ENCODE measurements at places on chromosomes 16 and 17. TPM values are rescaled to one million over a fixed set of nuclear protein-coding genes. Genes with fewer than 3 reads are reported as not detected.

CBX1 gene
- total RNA-seq = 65.3 TPM

DNA sequence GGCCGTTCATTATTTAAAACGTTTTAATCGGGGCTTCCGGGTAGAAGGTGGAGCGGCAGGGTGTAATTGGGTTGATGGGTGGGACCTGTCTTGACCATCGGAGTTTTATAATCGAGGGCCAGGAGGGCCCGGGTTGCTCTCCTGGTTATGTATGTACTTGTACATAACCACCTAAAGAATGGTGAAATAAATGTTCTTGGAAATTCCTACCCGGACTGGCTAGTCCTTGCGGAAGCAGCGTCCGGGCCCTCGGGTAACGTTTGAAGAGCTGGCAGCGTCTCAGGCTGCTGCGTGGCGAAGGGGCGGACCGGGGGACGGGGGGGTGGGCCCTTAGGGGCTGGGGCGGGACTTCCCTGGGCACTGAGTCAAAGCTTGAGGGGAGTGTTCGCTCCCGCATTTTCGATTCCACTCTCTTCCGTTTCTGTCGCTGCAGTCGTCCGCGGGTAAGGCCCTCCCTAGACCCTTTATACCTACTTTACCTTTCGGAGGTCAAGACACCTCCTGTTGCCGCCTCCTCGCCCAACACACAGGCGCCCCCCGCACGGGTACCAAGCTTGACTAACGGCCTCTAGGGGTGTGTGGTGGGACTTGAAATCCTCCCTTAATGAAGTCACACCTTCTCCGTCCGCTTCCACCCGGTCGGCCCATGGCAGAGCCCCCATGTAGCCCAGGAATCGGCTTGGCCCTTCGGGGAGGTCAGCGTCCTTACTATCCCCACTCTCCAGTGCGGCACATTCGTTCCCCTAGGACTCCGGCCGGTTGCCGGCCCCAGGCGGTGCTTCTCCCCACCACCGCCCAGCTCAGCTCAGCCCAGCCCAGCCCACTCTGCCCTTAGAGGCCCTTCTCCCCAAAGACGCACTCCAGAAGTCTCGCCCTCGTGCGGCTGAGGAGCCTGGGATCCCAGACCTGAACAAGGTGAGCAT lies at the start of gene TMEM106A:
Gene TMEM106A (plus strand): TSS at position 396 of the 923 bp plus-strand sequence. CDS start 1,167 bp downstream, outside the sequence.
- DNase-seq = peak; percentile 29

GRCh38 chr17:72900654-72900971 lies 191.9 kb downstream of the SLC39A11 start:
- DNase-seq = no peak

- DNase-seq = no peak
Observed at GRCh38 chr16:84574191-84574590, 43.7 kb downstream of the COTL1 start.

VAMP2 gene
- total RNA-seq = 10.6 TPM

- no peak for DNase-seq
Observed at GRCh38 chr16:78884204-78884603, 716.3 kb downstream of the MAF start.

- no peak for DNase-seq
Observed at GRCh38 chr16:65662256-65662655, 540.4 kb upstream of the CDH11 start.

LRRC46 gene
- not detected for total RNA-seq

DNA sequence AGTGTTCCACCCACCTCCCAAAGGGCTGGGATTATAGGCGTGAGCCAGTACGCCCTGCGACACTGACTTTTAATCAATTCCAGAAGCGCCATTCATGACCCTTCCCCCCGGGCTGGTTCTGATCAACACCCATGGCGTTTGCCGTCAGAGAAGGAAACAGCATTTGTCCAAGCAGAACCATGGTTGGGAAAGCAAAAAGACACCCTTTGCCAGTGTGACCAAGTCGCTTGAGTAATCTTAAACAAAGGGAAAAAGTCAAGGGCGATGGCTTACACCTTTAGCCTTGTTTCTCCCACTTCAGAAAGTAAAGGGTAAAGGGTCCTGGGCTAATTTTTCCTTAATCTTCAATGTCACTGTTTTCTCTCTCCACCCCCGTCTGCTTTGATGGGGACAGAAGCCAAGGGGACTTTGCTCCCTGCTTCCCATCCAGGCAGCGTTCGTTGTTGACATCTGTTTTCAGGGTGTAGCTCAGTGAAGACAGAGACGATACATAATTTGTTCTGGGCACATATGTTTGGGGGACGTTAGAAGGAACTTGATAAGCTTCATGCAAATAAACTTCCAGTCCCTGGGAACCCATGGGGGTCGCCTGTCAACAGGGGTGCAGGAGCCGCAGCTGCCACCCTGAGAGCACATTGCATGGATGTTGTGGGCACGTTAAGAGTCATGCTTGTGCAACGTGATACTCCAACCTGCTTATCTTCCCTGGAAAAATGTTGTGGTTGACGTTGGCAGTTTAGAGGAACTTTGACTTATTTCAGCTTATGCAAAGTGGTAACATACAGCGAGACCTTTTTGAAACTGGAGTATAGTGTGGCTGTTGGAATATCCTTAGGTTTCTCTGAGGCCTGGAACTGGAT lies 50.6 kb upstream of the TANGO6 start:
- DNase-seq = no peak

- DNase-seq = no peak
Observed at GRCh38 chr16:51657848-51658247, 506.8 kb upstream of the SALL1 start.

DNA sequence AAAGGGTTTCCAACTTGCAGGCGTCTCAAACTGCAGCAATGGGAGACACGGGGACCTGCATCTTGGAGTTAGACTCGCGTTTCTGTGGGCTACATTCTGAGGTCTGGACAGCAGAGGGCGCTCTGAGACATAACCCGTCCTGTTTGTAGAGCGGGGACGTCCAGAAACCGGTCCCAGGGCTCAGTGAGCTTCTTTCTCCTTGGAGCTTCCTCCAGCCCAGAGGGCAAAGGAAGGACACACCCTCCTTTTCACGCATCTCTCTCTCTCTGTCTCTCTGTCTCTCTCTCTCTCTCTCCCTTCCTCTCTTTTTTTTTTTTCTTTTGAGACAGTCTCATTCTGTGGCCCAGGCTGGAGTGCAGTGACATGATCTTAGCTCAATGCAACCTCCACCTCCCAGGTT lies 19.8 kb downstream of the COX4I1 start:
- DNase-seq = peak; percentile 56

DNA sequence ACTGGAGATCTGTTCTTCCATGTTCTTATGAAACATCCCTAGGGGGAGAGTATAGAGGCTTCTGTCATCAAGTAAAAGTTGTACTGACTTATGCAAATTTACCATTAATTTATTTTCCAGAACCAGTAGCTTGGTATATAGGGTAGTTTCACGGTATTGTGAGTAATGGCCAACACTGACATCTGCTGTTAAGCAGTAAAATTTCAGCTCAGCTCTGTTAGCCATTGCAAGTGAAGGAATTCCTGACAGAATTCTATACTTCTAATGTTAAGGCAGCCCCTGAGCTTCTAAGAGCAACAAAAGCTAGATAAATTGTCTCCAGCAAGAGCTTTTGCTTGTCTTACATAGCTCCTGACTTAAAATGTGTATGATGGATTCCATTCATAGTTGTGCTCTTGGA lies 613.5 kb upstream of the C16orf82 start:
- no peak for DNase-seq

TLCD3B gene
- total RNA-seq = not detected

NPIPB9 gene
- total RNA-seq = 2.0 TPM

SLC52A1 gene
- 0.10 TPM for total RNA-seq

- DNase-seq = no peak
Observed at GRCh38 chr17:43314611-43315011, 80.8 kb upstream of the RNU2-1 start.

CA5A gene
- not detected for total RNA-seq

FOXO3B gene
- total RNA-seq = 3.0 TPM

E2F4 gene
- 78.3 TPM for total RNA-seq

VMO1 gene
- total RNA-seq = not detected

DNA sequence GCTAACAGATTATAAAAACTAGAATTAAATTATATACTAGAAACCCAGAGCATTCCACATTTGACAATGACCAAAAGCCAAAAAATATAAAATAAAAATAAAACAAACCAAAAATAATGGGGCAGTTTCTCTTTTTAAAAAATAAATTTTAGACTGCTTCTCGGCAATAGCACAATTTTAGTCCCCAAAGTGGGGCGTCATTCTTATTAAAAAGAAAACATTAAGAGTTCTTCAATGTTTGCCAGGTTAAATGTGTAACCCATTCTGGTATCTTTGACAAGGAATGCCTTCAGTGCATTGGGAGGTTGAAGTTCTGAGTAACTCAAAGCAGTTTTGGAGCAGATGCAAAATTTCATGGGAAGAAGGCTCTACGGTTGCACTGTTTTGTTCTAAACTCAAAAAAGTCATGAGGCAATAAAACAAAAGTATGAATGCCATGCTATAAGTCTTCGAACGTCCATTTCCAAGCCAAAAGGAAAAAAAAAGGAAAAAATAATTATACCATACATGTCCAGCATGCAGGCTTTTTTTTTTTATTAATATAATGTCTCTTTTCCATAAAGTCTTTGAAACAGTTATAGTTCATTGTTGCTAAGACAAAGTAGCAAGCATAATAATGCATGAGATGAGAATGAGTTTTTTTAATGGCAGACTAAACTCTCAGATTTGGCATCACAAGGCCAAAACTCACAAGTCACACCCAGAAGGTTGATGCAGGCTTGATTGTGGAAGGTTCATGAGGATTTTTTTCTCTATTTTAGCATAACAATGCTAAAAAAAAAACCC lies 3.1 kb downstream of the MAF start:
- no peak for DNase-seq

DNA sequence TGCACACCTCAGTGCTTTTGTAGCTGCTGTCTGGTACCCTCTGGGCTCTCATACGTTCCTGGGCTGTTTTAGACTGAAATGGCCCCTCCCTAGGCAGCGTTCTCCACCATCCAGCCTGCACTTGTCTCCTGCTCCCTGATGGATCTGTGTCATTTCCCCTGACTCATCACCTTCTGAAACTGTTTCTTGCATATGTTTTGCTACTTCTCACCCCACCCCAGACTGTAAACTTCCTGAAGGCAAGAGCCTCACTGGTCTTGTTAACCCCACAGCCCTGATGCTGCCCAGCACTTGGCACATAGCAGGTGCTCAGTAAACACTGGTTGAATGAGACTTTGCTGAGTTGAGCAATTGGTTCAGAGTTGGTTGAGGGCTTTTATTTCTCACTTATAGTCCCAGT lies 78.7 kb downstream of the CRISPLD2 start:
- DNase-seq = no peak

TMEM238L gene
- not detected for total RNA-seq

- DNase-seq = no peak
Observed at GRCh38 chr16:20359997-20360396, 7.5 kb upstream of the UMOD start.

GRCh38 chr16:58378401-58378800 lies 13.9 kb upstream of the GINS3 start:
- DNase-seq = peak; percentile 33

DNA sequence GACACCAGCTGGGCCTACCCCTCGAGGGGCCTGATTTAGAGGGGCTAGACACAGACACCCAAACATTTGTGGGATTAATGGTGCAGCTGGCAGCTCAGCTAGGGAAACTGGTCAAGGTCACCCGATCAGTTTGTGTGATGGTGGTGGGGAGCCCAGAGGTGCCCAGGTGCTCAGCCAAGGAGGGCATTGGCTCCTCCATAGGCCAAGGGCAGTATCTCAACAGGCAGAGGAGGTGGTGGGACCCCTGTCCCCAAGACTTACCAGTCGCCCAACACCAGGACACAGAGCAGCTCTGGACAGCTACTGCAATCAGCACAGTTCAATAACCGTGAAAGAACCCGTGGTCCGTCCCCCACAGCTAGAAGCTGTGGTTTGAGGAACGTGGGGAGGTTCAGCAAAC lies 120.9 kb downstream of the C16orf78 start:
- DNase-seq = no peak

DNA sequence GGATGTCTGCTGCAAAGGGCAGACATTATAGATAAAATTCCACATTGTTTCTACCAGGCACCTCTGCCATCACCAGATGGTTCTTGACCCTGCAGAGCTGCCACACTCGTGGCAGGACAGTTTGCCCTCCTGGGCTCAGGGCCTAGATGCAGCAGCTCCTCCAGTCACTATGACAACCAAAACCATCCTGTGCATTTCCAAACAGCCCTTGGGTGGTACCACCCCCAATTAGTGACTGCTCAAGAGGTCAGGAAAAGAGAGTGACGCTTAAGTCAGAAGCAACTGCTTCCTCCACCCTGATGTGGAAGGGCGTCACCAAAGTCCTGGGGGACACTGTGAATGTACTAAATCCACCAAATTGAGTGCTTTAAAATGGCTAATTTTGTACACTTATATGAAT lies 109.2 kb downstream of the C16orf95 start:
- DNase-seq = no peak

KRTAP2-4 gene
- total RNA-seq = not detected

All from glomerular endothelial cell (primary cell).